ENCODE measurements at places on chromosomes 11 and 22.

- DNase-seq = no peak
Observed at GRCh38 chr22:49760630-49761571, 66.8 kb downstream of the BRD1 start.

GRCh38 chr11:8828046-8828445 lies 82.9 kb upstream of the AKIP1 start:
- no peak for DNase-seq

DNA sequence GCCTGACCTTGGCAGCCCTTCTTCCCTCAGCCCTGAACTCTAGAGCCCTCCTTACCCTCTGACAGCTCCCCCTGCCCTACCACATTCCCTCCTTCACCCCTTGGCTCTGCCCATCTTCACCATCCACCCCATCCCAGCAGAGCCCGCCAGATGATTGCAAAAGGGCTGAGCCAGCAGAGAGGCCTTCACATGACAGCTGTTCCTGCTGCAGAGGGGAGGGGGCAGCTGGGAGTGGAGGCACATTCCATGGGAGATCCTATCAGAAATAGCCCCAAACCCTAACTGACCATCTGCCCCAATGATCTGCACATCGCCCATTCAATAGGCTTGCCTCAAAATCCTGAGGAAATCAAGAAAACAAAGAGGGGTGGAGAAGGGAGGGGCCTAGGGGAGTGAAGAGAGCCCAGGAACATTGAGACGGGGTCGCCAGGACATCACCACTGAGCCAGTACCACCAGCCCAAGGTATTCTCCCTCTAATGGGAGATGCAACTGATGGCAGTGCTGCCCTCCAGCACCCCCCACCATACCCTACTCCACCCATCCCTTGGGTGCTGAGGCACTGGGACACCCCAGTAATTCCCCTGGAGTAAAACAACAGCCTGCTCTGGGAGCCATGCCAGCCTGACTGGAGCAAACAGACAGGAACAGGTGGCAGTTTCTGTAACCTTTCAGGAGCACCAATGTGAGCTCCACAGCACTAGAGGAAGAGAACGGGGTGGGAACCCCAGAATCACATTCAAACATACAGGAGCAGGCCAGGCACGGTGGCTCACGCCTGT lies 8.0 kb upstream of the AHNAK start:
- no peak for DNase-seq

DNA sequence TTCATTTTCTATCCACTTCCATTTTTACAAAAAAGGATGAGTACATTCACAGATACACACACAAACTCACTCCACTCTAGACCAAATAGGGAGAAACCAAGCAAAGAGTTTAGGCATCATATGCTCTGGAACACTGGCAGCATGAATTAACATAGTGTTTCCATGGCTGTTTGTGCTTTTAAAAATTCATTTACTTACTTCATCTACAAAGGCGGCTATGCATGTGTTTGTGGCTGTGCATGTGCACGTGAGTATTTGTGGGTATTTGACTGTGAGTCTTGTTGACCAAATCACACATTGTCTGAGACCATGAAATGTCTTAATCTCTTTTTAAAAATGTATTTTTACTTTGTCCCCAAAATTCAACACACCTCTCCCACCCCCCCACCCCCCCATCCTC lies 203.0 kb upstream of the SESN3 start:
- DNase-seq = no peak

DNA sequence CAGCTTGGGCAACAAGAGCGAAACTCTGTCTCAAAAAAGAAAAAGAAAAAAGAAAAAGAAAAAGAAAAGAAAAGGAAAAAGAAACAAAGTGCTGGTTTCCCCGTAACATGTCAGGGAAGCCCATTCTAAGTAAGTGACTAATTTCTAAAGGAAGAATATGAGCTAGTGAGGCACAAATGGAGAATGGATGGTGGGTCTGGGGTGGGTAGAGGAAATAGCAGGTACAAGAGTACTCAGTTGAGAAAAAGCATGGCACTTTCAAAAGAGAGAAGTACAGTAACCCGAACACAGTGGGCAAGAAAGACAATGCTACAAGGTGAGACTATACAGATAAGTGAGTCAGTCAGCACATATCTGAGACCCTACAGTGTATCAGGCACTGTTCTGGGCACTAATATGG lies 4.5 kb downstream of the MAJIN start:
- DNase-seq = no peak

DNA sequence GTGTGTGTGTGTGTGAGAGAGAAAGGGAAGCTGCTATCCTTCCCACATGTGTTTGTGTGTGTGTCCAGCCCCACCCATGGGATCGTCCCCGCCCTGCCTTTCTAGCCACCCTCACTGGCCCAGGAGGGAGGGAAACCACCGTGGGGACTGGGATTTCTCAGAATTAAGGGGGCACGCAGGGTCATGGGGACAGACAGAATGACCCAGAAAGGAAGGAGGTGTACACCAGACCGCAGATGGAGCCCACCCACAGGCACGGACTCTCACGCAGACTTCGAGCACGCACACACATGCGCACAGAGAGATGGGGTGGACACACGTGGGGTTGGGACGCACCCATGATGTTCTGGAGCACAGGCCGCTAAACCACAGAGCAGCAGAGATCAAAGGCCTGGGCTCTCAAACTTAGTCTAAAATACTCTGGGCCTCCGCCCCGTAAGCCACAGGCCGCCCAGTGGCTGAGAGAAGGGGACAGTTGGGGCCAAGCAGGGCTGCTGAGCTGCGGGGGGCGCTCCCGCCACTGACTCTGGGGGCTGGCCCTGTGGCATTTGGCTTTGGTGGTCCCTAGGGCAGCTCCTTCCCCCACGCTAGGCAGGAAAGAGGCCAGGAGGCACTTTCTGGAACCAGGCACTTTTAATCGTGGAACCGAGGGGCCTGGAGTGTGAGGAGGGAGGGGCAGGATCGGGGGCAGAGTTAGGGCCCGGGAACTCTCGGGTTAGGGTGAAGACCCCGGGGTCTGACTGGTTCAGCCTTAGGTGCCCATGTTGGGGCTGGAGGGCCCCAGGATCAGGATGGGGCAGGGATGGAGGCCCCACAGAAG lies 1.5 kb downstream of the IFITM5 start:
- peak; percentile 68 for DNase-seq

GRCh38 chr11:34745195-34745594 lies 124.3 kb downstream of the EHF start:
- no peak for DNase-seq

GRCh38 chr22:27201741-27202140 lies 544.4 kb downstream of the MIAT start:
- DNase-seq = no peak

GRCh38 chr11:100555931-100556330 lies 131.2 kb upstream of the ARHGAP42 start:
- DNase-seq = no peak

DNA sequence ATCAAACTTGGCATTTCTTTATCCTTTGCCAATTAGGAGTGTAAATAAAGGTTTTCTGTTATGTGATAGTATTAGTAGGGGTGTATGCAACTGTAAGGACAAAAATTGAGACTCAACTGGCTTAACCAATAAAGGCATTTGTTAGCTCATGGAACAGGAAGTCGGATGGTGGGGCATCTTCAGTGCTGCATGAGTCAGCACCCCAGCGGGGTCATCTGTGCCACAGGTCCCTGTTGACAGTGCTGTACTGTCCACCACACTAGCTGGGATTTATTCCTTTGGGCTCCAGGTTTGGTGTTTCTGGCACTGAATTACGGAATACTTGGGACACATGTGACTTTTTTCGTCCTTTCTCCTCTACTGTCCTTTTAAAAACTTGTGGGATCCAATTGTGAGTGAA lies 86.0 kb downstream of the PPP6R3 start:
- no peak for DNase-seq

GRCh38 chr11:69018924-69019323 lies 5.9 kb upstream of the MRGPRF start:
- DNase-seq = no peak

DNA sequence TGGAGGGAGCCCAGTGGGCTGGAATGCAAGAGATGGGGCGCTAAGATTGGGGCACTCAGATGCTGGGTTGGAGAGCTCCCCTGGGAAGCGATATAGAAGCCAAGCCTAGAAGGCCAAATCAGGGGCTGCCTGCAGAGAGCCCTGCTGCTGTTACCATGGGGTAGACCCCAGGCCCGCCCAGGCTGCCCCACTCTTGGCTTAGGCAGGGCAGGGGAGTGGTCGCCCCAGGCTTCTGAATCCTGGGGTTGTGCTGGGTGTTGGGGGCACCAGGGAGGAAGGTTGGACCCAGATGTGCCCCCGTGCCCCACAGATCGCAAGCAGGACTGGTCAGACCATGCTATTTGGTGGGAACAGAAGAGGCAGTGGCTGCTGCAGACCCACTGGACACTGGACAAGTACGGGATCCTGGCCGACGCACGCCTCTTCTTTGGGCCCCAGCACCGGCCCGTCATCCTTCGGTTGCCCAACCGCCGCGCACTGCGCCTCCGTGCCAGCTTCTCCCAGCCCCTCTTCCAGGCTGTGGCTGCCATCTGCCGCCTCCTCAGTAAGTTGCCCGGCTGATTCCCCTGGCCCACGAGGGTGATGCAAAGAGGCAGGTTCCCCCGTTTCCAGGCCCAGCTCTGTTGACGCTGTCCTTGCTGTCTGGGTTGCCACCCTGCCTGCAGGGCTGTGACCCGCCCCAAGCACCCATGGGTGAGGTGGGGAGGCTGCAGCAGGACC lies 3.9 kb downstream of the FERMT3 start:
- DNase-seq = no peak

DNA sequence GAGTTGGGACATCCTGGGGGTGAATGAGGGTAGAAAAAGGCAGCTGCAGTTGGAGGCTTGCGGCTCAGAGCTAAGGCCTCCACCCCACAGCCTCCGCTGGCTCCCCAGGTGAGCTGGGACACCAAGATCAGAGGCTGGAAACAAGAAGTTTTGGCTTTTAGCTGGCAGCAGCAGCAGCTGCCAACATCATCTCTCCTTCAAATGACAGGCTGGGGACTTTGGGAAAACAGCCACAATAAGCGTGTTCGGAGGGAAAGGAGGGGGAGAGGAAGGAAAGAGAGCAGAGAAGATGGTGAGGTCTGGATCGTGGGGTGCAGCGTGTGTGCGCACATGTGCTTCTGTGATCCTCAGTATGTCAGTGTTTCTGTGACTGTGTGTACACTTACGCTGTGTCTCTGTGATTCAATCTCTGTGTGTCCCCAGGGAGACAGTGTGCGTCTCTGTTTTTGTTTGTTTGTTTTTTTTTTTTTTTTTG lies 62.0 kb upstream of the RASD2 start:
- no peak for DNase-seq

DNA sequence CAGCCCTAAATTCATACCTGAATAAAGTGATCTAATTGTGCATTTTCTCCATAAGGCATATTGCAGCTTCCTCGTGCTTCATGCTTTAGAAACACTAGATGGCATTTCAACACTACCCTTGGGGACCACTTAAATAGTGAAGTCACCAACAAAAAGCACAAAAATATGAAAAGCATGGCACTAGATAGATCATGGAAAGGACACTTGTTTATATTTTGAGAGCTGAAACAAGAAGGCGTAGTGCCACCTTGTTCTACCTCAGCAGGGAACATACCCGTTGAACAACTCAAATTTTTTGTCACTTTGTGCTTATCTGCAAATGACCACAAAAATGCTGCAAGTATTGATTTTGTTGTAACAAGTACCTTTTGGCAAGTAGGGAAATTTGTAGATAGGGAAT lies 8.6 kb downstream of the TBCEL start:
- DNase-seq = no peak

GRCh38 chr22:39466228-39467006 lies 9.6 kb downstream of the MGAT3 start:
- DNase-seq = no peak

DNA sequence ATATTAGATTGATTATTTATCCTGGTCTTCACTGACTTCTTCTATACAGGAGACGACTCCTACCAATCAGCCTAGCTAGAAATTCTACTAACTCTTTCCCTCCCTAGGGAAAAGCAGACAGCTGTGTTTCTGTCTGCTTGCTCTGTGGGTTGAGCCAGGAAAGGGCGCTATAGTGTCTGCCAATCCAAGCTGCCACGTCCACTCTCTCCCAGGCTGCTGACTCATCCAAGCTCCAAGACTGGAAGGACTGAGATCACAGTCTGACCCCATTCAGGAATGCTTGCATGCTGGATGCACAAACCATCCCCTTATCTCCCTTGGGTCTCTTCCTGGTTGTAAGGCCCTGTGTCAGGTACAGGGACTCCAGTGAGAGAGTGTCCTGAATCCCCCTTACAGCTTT lies 955.6 kb downstream of the OPCML start:
- no peak for DNase-seq

DNA sequence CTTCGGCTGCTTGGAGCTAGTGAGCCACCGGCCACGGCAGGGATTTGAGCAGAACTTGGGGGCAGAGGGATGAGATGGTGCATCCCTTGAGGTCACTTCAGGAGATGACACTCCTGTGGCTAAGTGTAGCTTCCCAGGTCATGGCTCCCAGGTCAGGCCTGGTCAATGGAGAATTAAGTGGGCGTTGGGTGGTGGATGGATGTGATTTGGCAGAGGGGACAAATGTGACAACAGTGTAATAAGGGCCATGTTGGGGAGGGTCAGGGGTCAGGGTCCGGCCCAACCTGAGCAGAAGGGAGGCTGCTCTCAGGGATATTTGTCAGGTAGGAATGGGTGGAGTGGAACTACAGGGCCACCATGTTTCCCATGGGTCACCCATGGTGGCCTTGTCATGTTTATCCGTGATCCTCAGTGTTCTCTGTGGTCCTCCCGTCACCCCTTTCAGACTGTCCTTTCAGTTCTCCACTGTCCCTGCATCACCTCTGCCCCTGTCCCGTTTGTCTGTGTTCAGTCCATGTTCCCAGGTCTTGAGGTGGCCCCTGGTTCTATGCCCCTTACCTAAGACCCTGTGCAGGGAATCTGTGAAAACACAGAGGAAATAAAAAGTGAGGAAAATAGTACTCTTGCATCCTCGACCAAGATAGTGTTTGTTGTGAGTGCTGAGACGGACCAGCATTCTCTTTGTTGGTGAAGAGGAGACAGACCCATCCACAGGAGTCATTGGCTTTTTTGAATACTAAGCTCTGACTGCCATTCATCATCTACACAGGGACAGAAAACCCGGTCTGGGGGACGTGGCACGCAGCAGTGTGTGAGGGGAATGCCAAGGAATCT lies 6.1 kb downstream of the SLC25A1 start:
- DNase-seq = no peak

DNA sequence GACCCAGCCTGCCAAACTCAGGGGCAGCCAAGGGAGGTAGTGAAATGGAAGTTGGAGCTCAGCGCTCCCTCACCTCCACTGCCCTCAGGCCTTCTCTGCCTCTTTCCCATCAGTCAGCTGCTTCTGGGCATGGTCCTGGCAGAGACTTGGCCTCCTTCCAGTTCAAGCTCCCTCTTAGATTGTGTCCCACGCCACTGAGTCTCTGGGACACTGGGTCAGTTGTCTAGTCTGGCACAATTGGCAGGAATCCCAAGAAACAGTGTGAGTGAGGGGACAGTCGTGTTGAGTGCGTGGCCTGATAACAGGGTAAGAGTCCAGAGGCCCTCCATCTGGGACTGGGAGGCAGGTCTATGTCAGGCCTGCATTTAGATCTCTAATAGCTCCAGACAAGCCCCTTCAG lies 7.1 kb upstream of the SLC35E4 start:
- no peak for DNase-seq

DNA sequence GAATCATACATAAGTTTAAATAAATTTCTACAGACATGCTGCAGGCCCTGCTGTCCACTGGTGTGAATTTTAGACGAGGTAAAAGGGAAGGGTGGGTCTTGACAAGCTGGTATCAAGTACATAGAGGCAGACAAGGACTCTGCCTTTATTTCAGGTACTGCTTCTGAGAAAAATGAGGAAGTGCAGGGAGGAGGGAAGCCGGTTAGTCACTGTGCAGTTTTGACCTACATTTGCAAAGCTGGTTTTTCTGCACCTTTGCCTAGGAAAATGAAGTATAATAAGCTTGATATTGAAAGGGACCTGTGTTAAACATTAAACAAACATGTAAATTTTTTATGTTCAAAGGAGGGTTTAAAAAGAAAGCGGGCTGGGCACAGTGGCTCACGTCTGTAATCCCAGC lies 24.6 kb downstream of the TMEM45B start:
- no peak for DNase-seq

Measured in stimulated activated CD8-positive, alpha-beta memory T cell treated with anti-CD3 and anti-CD28 coated beads, Interleukin-4, amount 100 ng/mL, for 48 hours (primary cell).